Astrocyte (in vitro differentiated cells and primary cell): ENCODE measurements at places on chromosomes 4 and X. TPM values are rescaled to one million over a fixed set of nuclear protein-coding genes. Genes with fewer than 3 reads are reported as not detected.
A peak's percentile ranks its signal among the peaks of the same experiment; 100 is the strongest.

Gene CENPVL1
- 0.19 and 0.25 TPM in 2 replicates for total RNA-seq

- DNase-seq, result no peak
These were observed 368.5 kb downstream of the GPM6A start for GRCh38 chr4:175443547-175443946.

DNA sequence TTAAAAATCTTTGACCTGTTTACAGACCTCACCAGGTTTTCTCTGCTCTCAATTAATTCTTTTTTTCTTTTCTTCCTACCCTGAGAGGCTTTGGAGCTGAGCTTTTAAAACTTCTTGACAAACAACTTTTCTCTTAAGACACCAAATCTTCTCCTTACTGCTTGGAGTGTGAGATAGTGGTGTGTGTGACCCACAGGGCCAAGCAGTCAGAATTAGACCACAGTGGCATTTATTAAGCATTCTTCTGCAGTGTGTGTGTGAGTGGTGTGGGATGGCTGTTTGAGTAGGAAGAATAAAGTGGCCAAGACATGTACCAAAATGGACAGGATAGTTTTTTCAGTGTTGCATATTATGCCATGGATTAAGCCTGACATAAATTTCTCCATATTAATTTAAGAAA is 665.1 kb downstream of the RAPGEF2 start:
- DNase-seq, result peak; percentile 84

Gene TRMT44
- 12.2 and 18.0 TPM in 2 replicates for total RNA-seq

Gene PNMA5
- total RNA-seq, result not detected in 2 replicates

DNA sequence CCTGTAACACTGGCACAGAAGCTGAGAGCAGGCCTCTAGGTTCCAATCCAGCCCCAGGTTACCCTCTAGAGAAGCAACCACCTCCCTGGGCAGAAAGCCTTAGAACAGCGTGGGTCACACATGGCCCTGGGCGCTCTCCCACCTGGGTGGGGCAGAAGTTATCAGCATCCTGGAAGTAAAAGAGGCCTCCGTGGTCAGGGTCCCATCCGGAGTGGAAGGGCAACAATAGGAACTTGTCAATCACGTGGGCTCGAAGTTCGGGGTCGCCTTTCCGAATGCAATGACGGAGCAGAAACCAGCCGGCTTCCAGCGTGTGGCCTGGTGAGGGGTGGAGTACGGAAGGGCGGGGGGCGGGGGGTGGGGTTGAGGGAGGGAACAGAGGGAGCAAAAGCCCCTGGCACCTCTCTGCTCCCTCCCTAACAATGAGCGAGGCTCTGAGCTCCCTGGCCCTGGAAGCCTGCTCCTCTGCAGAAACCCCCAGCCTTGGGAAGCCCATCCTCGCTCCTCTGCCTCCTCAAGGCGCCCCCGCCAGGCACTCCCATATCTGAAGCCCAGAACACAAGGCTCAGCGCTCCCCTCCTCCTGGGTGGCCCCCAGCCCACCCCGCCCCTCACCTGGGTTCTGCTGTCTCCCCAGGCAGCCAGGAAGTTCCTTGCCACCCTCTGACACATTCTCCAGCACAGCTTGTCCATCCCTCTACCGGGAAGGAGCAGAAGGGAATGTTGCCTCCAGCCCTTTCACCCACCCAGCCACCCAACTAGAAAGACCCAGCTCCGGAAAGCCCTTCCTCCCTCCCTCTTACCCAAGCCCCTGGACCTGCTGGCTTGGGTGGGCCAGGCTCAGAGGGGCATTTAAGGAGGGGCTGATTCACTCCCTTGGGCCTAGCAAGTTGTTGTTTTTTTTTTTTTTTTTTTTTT is 2.8 kb downstream of the RENBP start:
- no peak for DNase-seq
